HFFc6 (cell line): ENCODE measurements at places on chromosomes 6 and 20. TPM values are rescaled to one million over a fixed set of nuclear protein-coding genes. Genes with fewer than 3 reads are reported as not detected.

- DNase-seq = peak; percentile 35
Measured at GRCh38 chr6:89079511-89080234, 878 bp upstream of the PNRC1 start.

DNA sequence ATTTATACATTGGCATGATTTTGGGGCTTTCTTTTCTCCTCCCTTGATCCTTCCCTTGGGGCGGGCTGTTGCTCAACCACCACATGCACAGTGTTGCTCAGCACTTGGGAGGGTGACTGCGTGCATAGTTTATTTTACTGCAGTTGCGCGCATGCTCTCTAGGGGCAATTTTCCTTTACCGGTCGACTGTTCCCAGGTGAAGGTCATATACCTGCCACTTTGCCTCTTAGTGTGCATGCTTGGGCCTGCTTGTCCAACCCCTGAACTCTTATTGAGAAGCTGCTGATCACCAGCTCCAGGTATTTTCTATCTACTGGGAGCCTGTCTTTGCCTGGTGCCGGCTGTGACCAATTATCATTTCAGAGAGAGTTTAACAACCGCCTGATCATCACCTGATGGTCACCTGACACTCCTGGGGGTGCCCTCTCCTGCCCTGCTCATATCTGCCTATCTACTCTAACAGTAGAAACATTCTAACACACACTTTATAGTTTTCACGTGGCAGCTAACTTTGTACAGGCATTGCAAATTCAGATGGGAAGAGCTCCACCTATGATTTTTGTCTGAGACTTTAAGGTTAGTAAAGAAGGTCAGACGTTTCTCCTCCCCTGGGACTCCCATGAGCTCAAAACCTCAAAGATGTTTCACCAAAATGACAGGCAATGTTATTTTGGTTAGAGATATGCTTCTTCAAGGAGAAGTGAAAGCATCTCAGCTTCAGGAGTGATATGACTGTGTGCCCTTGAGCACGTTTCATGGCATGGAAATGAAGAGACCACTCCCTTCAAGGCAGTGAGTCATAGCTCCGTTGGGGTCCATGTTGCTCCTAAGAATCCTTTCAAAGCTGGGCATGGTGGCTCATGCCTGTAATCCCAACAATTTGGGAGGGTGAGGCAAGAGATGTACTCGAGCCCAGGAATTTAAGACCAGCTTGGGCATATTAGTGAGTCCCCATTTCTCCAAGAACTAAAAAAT lies 227.5 kb upstream of the MYLIP start:
- no peak for DNase-seq

DNA sequence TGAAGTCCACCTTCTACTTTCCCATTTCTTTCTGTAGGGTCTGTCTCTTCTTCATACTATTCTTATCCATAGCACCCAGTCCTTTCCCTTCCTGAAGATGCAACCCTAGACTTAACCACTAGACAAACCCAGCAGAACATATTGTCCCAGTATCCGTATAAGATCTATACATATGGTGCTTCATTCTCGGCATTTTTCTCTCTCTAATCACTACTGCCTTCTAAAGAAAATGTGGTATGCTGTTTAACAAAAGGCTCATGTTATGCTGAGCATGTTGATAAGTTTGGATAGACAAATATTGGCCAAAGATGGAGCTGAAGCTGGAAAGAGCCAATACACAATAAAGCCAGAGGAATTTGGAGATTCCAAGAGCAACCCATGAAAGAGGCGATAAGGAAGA lies 212.6 kb downstream of the MAFB start:
- DNase-seq = no peak

GRCh38 chr20:40892642-40893041 lies 136.0 kb upstream of the TOP1 start:
- DNase-seq = no peak

DNA sequence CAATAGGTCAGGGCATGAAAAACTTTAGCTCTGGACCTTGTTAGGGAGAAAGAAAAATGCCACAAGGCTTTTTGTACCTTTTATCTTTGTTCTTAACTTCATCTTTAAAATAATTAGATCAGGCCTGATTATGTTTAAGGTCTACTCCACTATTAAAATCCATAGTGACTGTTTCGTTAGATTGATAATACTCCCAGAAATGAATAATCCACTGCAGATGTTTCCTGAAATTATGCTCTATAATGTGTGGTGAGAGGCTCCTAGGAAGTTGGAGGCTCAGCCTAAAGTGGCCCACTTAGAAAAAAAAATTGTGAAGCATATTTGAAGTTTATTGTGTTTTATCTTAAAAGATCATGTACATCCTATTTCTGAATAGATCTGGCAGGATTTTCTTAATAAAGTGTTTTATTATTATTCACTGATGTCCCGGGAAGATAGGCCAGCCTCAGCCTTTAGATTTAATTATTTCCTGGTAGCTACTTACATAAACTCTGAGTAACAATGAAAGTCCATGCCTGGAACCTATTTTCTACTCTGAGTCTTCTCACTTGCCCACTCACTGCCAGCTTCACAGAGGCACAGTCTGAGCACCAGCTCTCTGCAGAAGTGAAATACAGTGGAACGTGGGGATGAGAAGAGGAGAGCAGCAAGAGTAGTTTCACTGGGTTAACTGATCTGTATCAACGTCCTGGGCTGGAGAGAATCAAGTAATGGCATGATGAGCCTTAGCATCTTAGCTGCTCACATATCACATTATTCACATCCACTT lies 126.8 kb upstream of the TMEM170B start:
- DNase-seq = no peak

GRCh38 chr20:6014017-6014416 lies 39.8 kb downstream of the LRRN4 start:
- no peak for DNase-seq

DNA sequence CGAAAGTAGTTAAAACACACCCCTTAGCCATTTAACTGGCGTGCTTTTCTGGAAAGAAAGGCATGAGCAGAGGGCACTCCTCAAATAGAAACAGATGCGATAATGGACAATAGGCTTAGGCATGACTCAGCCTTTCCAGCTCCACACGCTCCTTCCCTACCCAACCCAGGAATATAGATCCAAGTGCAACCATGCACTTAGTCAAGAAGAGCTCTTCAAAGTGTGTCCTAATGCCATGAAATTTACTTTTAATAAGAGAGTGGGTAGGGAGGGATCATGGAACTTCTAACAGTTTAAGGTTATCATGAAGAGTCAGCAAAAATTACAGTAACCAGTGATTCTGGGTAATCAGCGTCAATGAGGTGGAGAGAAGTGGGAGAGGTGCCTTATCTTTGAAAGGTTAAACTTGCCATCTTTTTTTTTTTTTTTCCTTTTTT lies 2.4 kb upstream of the EFHC1 start:
- peak; percentile 77 for DNase-seq

DNA sequence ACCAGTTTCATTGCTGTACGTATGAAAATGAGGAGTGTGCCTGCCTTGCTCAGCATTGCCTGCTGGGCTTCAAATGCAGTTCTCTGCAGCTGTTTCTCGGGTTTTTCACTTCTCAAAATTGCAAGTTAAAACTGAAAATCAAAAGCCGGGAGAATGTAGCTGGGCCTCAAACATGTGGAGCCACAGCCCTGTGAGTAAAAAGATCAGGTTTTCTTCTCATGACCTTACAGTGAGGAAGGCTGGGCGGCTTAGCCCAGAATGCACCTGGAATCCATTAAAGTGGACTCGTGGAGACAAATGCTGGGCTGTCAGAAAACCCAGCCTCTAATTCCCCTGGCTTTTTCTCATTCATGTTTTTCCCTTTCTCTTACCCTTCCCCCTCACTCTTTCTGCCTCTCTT lies 34.4 kb downstream of the DSE start:
- peak; percentile 48 for DNase-seq

DNA sequence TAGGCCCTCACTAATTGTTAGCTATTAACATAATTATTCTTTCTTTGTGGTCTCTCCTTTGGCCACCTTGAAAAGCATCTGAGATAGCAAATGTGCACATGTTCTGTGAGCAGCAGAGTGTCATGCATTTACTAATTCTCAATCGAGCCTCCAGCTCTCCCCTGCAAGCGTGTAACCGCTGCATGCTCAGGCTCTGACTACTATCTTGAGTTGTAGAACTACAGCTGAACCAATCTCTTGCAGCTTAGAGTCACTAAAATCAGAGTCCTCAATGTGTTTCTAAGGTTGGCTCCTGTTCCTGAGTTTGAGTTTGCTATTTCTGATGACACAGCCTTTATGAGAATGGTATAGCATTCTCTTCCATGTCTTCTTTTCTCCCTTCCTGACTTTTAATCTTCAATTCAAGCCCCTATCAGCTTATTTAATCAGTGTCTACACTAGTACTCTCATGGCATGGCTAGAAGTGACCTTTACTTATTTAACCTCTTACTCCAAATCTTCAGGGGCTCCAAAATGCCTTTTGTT lies 65.5 kb downstream of the PPP1R3G start:
- DNase-seq = peak; percentile 53

GRCh38 chr6:157769776-157770426 lies 53.1 kb upstream of the SNX9 start:
- DNase-seq = no peak

The SLC22A23 gene
- 0.15 to 0.51 TPM (median 0.23 TPM) in 3 replicates for total RNA-seq

The MOXD1 gene
- total RNA-seq = 84.6 to 166 TPM (median 107 TPM) in 3 replicates

The PROKR2 gene
- not detected in 3 replicates for total RNA-seq
